Stimulated activated CD4-positive, alpha-beta T cell treated with anti-CD3 and anti-CD28 coated beads, Interleukin-4, amount 100 ng/mL, for 24 hours (primary cell): ENCODE measurements at places on chromosomes 3 and 15.

- no peak for DNase-seq
Observed at GRCh38 chr3:2861920-2862319, 248.3 kb downstream of the IL5RA start.

GRCh38 chr15:29822100-29822683, at the start of gene TJP1:
Gene TJP1 (minus strand): TSS chr15:29822468. CDS start chr15:29822028, 440 bp downstream.
- no peak for DNase-seq

DNA sequence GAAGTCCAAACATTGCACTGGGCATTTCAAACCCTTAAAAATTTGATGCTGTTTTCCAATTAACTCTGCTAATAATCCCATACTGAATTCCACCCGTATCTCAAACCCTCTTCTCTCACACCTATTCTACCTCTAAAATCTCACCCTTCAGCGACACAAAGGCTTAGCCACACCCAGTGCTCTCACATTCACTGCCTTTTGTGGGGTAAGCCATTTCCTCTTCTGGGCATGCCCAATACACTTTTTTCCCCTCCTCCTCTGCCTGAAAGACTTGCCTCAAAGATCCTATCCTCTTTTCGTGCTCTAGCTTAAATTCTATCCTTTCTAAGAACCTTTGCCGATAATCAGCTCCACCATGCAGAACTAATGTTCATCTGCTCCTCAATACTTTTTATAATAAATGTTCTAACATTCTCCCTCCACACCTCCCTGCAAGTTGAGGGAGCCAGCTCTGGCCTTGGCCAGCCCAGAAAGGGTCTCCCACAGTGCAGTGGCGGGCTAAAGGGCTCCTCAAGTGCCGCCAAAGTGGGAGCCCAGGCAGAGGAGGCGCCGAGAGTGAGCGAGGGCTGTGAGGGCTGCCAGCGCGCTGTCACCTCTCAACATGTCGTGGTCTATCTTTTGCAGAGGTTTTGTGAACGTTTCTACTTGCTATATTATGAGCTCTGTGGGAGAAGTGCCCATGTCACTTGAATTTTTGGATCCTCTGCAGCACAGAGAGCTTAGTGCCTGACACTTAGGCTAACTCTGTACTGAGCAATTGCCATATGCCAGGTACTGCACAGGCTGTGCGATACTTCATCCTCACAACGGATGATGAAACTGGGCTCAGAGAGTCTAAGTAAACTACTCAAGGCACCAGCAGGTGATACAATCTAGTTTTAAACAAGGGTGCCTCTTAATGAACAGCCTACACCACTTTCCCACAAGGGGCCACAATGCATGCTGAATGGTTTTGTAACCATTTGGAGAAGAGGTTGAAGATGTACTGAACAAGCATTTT, 53.6 kb upstream of the BCL6 start:
- peak; percentile 28 for DNase-seq

DNA sequence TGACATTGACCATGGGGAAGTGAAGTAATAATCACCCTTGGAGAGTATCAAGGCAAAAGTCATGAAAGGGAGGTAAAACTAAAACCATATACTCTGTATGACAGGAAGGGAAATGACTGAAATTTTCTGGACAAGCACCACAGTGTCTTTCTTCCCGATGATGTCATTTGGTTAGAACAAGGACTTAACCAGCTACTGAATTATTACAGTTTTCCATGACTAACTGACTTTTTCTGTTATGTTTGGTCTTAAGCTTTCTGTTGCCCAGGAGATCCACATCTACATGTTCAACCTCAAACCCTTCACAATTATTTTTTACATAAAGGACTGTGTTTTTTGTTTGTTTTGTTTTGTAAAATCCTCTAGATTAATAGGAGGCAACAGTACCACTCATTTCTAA, 191.9 kb upstream of the IL12A start:
- no peak for DNase-seq

DNA sequence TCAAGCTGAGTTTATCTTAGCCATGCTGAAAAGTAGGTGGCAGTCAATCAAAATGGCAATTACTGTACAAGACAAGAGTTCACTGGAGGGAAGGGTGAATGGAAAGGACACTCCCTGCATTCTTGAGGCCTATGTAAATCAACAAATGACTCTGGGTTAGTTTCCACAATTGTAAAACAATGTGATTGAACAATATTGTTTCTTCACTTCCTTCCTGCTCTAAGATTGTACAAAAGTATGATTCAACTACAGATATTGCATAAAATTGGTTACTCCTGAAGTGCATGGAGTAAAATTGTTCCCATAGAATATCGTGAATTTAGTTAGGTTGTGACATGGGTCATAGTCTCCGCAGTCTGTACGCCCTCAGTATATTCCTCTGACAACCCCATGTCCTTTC, 277.6 kb downstream of the LPP start:
- no peak for DNase-seq

DNA sequence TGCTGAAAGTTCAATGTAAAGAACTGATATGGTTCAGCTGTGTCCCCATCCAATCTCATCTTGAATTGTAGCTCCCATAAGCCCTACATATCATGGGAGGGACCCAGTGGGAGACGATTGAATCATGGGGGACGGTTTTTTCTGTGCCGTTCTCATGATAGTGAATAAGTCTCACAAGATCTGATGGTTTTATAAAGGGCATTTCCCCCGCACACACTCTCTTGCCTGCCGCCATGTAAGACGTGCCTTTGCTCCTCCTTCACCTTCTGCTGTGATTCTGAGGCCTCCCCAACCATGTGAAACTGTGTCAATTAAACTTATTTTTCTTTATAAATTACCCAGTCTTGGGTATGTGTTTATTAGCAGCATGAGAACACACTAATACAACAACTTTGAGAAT, 86.5 kb upstream of the TNFSF10 start:
- DNase-seq: no peak

GRCh38 chr3:193984876-193985275, 151.1 kb upstream of the HES1 start:
- DNase-seq: no peak

DNA sequence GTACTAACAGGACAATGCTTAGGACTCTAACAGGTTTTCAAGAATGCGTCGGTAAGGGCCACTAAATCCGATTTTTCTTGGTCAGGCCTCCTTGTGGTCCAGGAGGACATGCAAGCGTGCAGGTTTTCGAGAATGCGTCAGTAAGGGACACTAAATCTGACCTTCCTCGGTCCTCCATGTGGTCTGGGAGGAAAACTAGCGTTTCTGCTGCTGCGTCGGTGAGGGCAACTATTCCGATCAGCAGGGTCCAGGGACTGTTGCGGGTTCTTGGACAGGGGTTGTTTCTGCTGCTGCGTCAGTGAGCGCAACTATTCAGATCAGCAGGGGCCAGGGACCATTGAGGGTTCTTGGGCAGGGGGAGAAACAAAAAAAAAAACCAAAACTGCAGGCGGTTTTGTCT, 7.8 kb upstream of the UBP1 start:
- DNase-seq: no peak

GRCh38 chr3:109644746-109645145, 307.4 kb upstream of the DPPA4 start:
- DNase-seq: no peak
